Stimulated activated naive CD4-positive, alpha-beta T cell treated with Interleukin-2 at 50 U/mL for 16 hours (primary cell): ENCODE measurements at places on chromosomes 6 and 20.

GRCh38 chr20:39042279-39043150 is 80.4 kb downstream of the DHX35 start:
- no peak for DNase-seq

GRCh38 chr6:34916348-34916967 is 27.4 kb downstream of the ANKS1A start:
- DNase-seq, result no peak

GRCh38 chr6:96013531-96013930 is 2.2 kb upstream of the FUT9 start:
- no peak for DNase-seq

DNA sequence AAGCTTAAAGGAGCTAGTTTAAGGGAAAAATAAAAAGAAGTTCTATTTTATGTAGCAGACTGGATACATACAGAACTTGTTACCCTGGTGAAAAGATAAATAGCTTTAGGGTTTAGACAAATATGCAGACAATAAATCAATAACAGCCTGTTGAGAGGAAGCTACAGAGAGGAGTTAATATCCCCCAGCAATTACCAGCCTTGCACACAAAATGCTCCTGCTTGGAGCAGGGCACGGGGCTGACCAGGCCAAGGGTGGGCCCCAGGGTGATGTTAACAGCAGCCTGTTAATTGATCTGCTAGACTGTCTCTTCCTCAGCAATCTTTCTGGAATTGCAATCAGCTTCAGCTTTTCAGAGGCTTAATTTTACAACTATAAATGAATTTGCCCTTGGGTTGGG is 125.1 kb upstream of the SOX4 start:
- no peak for DNase-seq

DNA sequence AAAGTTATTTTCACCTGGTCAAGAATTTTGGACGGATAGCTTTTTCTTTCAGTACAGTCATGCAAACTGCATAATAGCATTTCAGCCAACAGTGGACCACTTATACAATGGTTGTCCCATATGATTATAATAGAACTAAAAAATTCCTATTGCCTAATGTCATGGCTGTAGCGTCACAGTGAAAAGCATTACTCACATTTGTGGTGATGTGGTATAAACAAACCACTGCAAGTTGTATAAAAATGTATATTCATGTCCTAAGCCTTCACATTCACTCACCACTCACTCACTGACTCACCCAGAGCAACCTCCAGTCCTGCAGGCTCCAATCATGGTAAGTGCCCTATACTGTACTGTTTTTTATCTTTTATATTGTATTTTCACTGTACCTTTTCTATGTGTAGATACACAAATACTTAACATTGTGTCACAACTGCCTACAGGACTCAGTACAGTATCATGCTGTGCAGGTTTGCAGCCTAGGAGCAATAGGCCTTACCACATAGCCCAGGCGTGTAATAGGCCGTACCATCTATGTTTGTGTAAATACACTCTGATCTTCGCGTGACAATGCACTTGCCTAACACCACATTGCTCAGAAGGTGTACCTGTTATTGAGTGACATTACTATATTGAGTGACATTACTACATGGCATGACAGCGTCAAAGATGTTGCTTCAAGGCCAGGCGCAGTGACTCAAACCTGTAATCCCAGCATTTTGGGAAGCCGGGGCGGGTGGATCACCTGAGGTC is 17.9 kb downstream of the ABHD12 start:
- DNase-seq, result no peak

- DNase-seq, result no peak
Measured at GRCh38 chr6:28424163-28424562, 19.1 kb downstream of the ZSCAN23 start.

GRCh38 chr6:20117474-20117873 is 94.8 kb downstream of the MBOAT1 start:
- DNase-seq, result no peak

GRCh38 chr6:87391334-87391733 is 16.4 kb upstream of the CFAP206 start:
- no peak for DNase-seq
